CD4-positive, alpha-beta T cell treated with Interleukin-6 for 4 hours (primary cell): ENCODE measurements at places on chromosomes 2 and 18.
A peak's percentile ranks its signal among the peaks of the same experiment; 100 is the strongest.

GRCh38 chr18:55250768-55251173 lies 291.5 kb upstream of the CCDC68 start:
- no peak for DNase-seq

- peak; percentile 61 for DNase-seq
Observed at GRCh38 chr2:27379836-27380625, 503 bp downstream of the ZNF513 start.

- DNase-seq, result no peak
Observed at GRCh38 chr2:52289741-52290140, 1257.8 kb upstream of the NRXN1 start.

DNA sequence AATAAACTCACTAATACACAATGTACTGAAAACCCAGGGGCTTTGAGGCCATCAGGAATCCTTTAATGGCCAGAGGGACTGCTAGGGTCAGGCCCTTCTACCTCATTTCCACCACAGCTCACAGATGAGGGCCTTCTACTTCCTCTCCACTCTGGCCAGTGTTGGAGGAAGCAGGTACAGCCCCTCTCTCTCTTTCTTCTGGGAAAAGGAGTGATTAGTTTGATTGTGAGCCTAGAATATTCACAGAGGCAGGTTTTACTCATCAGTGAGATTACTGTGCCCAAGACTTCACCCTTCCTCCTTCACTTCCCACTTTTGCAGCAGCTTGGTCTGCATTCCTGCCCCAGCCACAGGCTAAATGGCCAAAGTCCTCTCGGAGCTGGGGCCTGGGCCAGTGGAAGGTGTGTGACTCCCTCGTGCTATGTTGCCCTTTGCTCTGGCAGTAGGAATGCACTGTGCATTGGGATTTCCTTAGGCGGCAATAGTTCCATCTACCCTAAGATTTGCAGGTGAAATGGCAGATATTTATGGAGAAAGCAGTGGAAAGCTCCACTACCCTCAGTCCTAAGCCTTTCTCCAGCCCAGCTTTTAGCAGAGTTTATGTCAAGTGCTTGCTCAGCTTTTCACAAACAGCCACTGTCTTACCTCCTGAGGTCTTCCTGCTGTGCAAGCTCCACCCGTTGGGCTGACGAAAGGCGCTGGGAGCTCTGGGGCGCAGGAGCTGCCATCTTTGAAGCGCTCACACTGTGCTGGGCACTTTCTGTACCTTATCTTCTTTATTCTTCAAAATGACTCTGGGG lies 36.2 kb upstream of the YES1 start:
- DNase-seq, result no peak

DNA sequence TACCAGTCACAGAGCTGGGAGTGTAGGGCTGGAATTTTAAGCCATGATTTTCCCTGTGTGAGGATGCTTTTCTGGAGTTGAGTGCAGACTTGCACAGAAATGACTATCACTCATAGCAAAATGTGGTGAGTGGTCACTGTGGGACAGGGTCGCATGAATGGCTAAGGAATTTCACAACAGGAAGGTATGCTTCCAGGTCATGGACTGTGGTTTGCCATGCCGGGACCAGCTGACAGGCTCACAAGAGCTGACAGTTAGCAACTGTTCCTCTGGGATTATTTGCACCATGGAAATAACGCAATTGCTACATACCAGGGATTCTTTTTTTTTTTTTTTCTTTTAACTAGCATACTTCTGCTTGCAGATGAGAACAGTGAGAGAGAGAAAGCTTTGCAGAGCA lies 3.8 kb upstream of the UXS1 start:
- no peak for DNase-seq

GRCh38 chr2:150160058-150160457 lies 327.4 kb downstream of the RND3 start:
- no peak for DNase-seq

DNA sequence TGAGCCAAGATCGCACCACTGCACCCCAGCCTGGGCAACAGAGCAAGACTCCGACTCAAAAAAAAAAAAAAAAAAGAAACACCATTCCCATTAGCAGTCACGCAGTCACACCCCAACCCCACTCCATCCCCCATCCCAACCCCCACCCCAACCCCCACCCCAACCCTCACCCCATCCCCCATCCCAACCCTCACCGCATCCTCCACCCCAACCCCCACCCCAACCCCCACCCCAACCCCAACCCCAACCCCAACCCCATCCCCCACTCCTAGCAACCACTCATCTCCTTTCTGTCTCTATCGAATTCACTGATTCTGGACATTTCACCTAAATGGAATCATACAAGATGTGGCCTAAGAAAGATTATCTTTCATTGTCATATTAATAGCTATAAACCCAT lies 25.9 kb upstream of the ATP9B start:
- DNase-seq, result no peak

DNA sequence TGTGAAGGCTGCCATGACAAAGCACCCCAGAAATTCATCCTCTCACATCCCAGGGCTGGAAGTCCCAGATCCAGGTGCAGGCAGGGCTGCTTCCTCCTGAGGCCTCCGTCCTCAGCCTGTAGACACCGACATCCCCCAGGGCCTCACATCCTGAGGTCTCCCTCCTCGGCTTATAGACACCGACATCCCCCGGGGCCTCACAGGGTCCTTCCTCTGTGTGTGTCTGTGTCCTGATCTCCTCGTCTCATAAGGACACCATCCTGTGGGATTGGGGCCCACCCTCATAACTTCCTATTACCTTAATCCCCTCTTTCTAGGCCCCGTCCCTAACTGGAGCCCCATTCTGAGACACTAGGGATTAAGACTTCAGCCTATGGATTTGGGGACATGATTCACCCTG lies 92.0 kb upstream of the SNTG2 start:
- no peak for DNase-seq

DNA sequence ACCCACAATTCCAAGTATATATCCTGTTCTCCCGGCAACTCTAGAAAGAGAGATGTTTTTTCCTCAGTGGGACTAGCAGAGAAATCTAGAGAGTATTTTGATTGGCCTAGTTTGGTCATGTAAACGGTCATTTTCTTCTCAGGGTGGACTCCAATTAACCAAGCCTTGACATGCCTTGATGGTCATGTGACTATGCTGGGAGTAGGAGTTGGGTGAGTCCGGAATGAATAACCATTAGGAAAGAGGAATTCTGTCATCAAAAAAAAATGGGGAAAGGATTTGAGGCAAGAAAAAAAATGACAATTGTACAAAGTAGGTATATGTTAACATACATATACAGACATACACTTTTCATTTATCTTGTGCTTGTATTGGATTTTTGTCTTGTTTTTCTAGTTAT lies 248.2 kb upstream of the CDH20 start:
- DNase-seq, result no peak

GRCh38 chr2:73111073-73112025 lies 1.4 kb downstream of the RAB11FIP5 start:
- DNase-seq, result peak; percentile 23

DNA sequence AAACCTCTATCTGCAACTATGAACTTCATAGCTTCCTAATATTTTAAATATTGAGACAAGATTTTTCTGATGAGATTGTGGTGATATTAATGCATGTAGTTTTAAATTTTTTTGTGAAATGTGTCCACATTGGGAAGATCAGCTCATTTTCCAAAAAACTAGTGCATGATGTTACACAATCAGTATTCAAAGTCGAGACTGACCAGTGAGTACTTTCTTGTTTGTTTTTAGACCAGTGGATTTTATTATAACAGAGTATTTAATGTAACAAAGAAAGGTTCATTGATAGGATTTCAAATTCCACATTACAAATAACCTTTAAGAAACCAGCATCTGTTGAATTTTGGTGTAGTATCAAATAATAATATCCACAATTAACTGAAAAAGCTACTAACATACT lies 99.3 kb downstream of the TTC27 start:
- no peak for DNase-seq

GRCh38 chr2:109531896-109532727 lies 81.7 kb downstream of the SEPTIN10 start:
- no peak for DNase-seq

GRCh38 chr2:209771474-209772289 lies at the start of gene UNC80:
Gene UNC80 (plus strand): TSS chr2:209771832. CDS start chr2:209772073, 241 bp downstream.
- DNase-seq, result no peak

GRCh38 chr2:152974146-152974545 lies 255.7 kb downstream of the ARL6IP6 start:
- no peak for DNase-seq

GRCh38 chr2:143803936-143804335 lies 674.7 kb downstream of the ARHGAP15 start:
- DNase-seq, result no peak

- DNase-seq, result no peak
Observed at GRCh38 chr2:145653553-145653952, 1133.6 kb upstream of the ZEB2 start.

GRCh38 chr2:47639467-47639866 lies 143.5 kb upstream of the MSH6 start:
- no peak for DNase-seq

DNA sequence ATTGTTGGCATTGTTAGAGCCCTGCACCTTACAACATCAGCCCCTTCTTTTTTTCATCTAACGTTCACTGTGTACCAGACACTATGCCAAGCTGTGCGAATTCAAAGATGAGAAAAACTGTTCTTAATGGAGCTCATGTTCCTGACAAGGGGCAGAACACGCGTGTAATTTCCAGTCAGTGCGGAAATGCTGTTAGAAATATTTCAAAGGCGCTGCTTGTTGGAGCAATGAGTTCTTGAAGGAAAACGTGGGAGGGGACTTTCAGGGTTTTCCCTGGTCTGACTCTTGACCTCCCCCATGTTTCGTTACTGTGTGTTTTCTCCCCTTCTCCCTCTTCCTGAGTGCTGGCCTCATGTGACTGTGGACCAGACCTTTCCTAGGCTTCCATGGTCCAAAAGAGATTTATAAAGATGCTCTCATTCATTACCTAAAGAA lies 1.5 kb downstream of the MTHFD2 start:
- peak; percentile 7 for DNase-seq

DNA sequence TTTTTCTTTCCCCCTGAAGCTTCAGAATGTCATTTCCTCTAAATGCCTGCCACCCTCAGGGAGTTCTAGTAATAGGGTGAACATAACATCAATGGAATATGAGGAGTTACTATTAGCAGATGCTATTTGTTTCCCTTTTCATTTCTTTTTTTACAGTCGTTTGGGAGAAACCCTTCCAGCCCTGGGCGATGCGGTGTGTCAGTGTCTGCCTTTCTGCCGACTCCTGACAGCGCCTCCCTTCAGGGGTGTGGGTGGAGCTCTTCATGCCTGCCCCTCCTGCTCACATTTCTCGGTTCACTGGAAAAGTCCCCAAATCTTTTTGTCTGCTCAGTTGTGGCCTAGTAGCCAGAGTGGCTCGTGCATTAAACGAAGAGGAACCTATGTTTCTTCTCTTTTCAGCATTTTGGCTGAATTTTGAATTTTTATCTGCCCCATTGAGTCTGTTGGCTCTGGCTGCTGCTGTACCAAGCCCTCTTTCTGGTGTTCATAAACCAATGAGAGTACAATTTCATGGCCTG lies 72.3 kb downstream of the FMNL2 start:
- DNase-seq, result no peak

DNA sequence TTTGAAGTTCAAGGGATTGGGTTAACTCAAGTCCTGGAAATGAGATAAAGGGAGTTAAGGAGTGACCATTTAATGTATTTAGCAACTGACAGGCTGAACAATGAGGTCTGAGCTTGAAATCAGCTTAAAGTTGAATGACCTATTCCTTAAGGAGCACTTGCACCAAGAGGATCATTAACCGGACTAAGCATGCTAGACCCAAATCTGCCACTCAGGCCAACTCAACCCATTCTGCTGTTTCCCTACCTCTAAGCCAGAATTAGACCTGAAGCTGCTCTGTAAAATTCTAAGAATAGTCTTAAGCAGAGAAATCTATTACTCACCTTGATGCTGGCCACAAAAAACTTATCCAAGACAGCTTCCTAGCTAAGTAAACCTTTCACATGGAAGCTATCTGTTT lies 59.8 kb downstream of the SPRED2 start:
- no peak for DNase-seq

DNA sequence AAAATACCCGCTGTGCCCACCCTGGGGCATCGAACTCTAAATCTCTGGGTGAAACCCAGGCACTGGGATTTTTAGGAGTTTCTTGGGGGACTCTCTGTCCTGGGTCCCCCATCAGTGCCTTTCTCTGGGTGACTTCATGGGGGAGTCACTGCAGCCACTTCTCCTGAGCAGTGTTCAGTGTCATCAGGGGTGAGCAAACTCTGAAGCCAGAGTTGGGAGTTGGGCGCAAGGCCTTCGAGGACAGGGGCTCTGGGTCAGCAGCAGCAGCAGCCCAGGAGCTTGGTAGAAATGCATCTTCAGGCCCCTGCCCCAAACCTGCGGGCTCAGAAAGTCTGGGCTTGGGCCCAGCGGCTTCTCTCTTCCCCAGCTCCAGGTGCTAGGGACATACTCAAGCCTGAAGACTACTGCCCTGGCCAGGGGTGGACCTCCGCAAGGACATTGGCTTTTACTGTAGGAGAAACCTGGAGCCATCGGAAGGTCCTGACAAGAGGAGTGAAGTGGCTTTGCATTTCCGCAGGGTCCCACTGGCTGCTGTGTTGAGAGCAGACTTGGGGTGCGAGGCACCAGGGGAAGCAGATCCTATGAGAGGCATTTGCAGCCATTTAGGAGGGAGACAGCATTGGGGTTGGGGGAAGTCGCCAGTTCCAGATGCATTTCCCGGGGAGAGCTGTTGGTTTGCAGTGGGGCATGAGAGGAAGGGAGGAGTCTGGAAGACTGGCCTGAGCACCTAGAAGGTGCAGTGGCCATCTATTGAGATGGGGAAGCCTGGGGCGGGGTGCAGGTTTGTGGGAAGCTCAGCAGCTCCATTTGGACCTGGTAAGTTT lies 51.5 kb upstream of the FAHD2A start:
- DNase-seq, result no peak

DNA sequence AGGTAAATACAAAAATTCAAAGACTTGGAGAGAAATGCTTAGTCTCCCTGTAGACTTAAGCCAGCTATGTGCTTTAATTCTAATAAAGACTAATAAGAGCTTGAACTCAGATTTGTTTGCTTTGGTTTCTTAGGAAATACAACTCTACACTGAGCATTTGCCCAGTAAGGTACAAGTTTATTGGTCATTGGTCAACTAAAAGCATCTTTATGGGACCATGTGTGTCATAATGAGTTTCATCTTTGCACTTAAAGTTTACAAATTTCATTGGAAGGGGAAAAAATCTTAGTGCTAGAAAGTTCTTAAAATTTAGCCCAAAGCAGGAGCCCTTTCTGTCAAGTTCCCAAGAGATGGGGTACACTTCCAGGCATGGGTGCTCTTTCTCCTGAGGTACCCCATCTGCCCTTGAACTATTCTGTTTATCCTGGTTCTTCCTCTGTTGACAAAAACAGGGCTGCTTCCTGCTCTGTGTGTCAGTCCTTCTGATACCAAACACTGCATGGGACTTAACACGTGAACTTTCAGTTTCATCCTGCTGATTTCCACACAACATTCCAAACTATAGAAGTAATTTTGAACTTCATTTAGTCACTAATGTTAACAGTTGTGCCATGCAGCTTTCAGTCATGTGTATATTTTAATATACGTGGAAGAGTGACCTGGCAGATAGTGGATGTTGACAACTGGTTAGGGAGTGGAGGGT lies 200.2 kb downstream of the TPGS2 start:
- DNase-seq, result no peak

DNA sequence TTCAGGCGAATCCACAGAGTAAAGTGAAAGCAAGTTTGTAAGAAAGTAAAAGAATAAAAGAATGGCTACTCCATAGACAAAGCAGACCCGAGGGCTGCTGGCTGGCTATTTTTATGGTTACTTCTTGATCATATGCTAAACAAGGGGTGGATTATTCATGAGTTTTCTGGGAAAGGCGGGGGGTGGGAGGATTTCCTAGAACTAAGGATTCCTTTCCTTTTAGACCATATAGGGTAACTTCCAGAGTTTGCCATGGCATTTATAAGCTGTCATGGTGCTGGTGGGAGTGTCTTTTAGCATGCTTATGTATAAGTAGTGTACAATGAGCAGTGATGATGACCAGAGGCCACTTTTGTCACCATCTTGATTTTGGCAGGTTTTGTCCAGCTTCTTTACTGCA lies 59.8 kb downstream of the SLC4A3 start:
- DNase-seq, result no peak
